ENCODE measurements at places on chromosomes 5 and 9.

GRCh38 chr5:66989286-66989685, 207.3 kb downstream of the CD180 start:
- DNase-seq, result no peak

- DNase-seq, result peak; percentile 67
These were observed at the start of gene VLDLR for GRCh38 chr9:2621722-2622460. TSS of gene VLDLR (plus strand) at chr9:2621787. CDS start at chr9:2622190, 403 bp downstream.

- peak; percentile 49 for DNase-seq
These were observed 47.8 kb upstream of the PSD2 start for GRCh38 chr5:139747583-139748504.

GRCh38 chr5:171433982-171434676, 14.7 kb downstream of the FGF18 start:
- DNase-seq, result no peak

GRCh38 chr5:74055486-74056106, 429.6 kb downstream of the ARHGEF28 start:
- no peak for DNase-seq

Data from heart right ventricle (tissue), 16 donors.